DND-41 (cell line): ENCODE measurements at places on chromosomes 11 and 22.

GRCh38 chr11:3052109-3052479 lies 5.1 kb downstream of the CARS1 start:
- H3K27me3 ChIP-seq: no peaks in the 10 kb centered on the region
- peaks cover 20% of the 10 kb centered on the region for H3K4me1 ChIP-seq
- H3K4me3 ChIP-seq: no peak overlapping the region
- no peak overlapping the region for H3K27ac ChIP-seq
- no peak for DNase-seq

- no peaks in the 10 kb centered on the region for H3K36me3 ChIP-seq
- H3K27me3 ChIP-seq: no peaks in the 10 kb centered on the region
- no peak overlapping the region for H3K4me3 ChIP-seq
- no peak for DNase-seq
- H3K27ac ChIP-seq: peak overlapping the region; percentile 68; the same call in 1 of the 2 replicates
- peaks cover 24% of the 10 kb centered on the region for H3K4me1 ChIP-seq
Measured at GRCh38 chr11:104340590-104340989, 176.6 kb upstream of the PDGFD start.

GRCh38 chr22:19630614-19631013 lies 83.7 kb upstream of the SEPTIN5 start:
- H3K27me3 ChIP-seq: no peaks in the 10 kb centered on the region
- no peak overlapping the region for H3K27ac ChIP-seq
- no peaks in the 10 kb centered on the region for H3K4me1 ChIP-seq

DNA sequence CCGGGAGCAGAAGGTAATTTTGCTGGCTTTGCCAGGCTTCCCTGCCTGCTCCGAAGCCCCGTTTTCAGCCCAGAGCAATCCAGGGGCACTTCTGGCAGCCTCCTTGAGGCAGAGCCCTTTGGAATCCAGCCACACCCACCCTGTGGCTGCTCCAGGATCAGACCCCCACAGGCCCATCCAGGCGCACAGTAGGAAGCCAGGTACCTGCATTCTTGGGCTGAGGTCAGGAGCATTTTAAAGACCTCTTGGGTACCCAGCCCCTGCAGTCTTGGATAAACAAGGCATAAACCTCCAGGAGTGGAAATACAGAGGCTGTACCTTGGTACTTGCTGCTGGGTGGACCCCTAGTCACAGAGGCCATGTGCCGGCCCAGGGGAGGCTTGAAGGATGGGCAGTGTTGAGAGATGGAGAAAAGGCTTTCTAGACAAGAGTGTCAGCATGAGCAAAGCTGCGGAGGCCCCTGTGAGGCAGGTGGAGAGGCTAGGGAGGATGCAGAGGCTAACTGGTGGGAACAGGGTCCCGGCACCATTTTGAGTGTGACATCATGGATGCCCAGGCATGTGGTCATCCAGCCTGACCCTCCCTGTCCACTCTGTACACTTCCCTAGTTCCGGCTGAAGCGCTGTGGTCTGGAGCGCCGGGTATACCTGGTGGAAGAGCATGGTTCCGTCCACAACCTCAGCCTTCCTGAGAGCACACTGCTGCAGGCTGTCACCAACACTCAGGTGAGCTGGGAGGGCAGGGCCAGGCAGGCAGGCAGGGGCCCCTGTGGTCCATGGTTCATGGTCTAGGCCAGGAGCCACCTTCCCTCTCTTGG lies 3.9 kb downstream of the MUS81 start:
- no peak overlapping the region for H3K4me3 ChIP-seq
- DNase-seq: no peak
- peaks cover 68% of the 10 kb centered on the region for H3K36me3 ChIP-seq
- no peak overlapping the region for H3K27ac ChIP-seq
- H3K4me1 ChIP-seq: peaks cover 38% of the 10 kb centered on the region
- no peaks in the 10 kb centered on the region for H3K27me3 ChIP-seq

DNA sequence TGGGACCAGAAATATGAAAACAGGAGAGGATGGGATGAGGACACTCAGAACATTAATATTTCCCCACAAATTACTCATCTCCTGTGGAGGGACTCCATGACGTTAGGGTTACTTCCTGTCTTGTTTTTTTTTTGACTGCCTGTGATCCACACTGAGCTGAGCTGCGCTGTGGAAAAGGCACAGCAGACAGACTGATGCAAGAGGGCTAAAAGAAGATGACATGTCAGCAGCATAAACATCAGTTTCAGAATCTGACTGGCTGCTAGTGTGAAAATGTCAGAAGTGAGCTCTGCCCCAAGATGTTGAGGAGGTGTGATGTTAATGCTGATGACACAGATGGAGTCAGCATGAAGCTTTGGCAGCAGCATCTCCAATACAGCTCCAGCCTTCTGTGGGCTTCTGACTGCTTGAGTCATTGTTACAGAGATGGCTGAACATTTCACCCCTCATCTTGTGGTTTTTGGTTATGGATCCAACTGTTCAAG lies 286.8 kb downstream of the BLID start:
- no peaks in the 10 kb centered on the region for H3K36me3 ChIP-seq
- no peak overlapping the region for H3K4me3 ChIP-seq
- no peaks in the 10 kb centered on the region for H3K27me3 ChIP-seq
- no peaks in the 10 kb centered on the region for H3K4me1 ChIP-seq

DNA sequence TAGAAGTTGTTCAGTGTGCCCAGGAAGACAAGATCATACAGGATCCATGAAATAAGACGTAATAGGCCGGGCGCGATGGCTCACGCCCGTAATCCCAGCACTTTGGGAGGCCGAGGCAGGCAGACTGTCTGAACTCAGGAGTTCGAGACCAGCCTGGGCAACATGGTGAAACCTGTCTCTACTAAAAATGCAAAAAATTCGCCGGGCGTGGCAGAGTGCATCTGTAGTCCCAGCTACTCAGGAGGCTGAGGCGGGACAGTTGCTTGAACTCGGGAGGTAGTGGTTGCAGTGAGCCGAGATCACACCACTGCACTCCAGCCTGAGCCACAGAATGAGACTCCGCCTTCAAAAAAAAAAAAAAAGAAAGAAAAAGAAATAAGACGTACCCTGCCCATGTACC lies 56.7 kb downstream of the APOL3 start:
- H3K4me3 ChIP-seq: no peak overlapping the region
- DNase-seq: no peak
- peaks cover 2% of the 10 kb centered on the region for H3K27me3 ChIP-seq
- no peak overlapping the region for H3K27ac ChIP-seq
- no peaks in the 10 kb centered on the region for H3K4me1 ChIP-seq

DNA sequence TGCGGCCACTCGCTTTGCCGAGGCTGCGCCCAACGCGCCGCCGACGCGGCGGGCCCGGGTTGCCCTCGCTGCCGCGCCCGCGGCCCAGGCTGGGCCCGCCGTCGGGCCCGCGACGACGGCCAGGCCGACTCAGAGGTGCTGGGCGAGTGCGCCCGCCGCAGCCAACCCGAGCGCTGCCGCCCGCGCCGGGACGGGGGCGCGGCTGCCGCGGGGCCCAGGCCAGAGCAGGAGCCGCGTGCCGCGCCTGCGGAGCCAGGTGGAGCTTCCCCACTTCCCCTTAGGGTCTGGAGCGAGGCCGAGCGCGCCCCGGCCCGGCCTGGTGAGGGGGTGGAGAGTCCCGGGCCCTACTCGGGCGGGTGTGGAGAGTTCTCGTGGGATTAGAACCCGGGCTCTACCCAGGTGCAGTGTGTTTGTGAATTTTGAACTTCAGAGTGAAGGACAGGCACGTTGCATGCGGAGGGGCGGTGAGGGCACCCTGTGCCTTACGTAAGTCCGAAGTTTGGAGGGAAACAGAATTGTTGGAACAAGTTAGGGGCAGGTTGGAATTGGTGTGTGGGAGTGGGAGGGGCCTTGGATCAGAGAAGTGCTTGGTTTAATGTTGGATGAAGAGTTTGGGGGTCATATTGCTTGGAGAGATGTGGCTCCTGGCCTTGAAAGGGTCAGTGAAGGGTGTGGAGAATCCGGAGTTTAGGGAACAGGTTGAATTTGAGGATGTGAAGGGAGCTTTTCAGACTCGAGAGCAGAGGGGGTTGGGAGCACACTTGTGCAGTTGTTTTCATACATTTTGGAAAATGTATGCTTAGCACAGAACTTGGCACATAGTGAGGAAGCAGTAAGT lies 697 bp downstream of the RNF169 start:
- H3K4me1 ChIP-seq: peaks cover 34% of the 10 kb centered on the region
- H3K27ac ChIP-seq: peak overlapping the region; percentile 76
- DNase-seq: peak; percentile 71
- H3K4me3 ChIP-seq: peak overlapping the region; percentile 74
- H3K36me3 ChIP-seq: no peaks in the 10 kb centered on the region; the same call in 1 of the 2 replicates
- no peaks in the 10 kb centered on the region for H3K27me3 ChIP-seq

GRCh38 chr11:63535734-63536133 lies 874 bp upstream of the PLAAT4 start:
- no peak for DNase-seq
- H3K4me1 ChIP-seq: peaks cover 49% of the 10 kb centered on the region
- no peak overlapping the region for H3K4me3 ChIP-seq
- H3K27me3 ChIP-seq: no peaks in the 10 kb centered on the region

GRCh38 chr11:70402016-70402415 lies 3.7 kb downstream of the CTTN start:
- H3K27ac ChIP-seq: no peak overlapping the region
- H3K4me1 ChIP-seq: peaks cover 24% of the 10 kb centered on the region
- no peaks in the 10 kb centered on the region for H3K27me3 ChIP-seq
- H3K36me3 ChIP-seq: no peaks in the 10 kb centered on the region
- no peak for DNase-seq
- H3K4me3 ChIP-seq: no peak overlapping the region

GRCh38 chr22:33919391-33920196 lies 682 bp downstream of the LARGE1 start:
- DNase-seq: no peak
- H3K36me3 ChIP-seq: no peaks in the 10 kb centered on the region
- no peak overlapping the region for H3K27ac ChIP-seq
- H3K27me3 ChIP-seq: no peaks in the 10 kb centered on the region
- H3K4me1 ChIP-seq: no peaks in the 10 kb centered on the region

- no peak for DNase-seq
- H3K36me3 ChIP-seq: no peaks in the 10 kb centered on the region
- H3K27me3 ChIP-seq: no peaks in the 10 kb centered on the region
- no peak overlapping the region for H3K4me3 ChIP-seq
- H3K27ac ChIP-seq: peak overlapping the region; percentile 51
Measured at GRCh38 chr11:128238521-128239265, 348.7 kb downstream of the ETS1 start.

- no peaks in the 10 kb centered on the region for H3K4me1 ChIP-seq
- H3K27me3 ChIP-seq: no peaks in the 10 kb centered on the region
- no peak for DNase-seq
- H3K36me3 ChIP-seq: no peaks in the 10 kb centered on the region
- no peak overlapping the region for H3K4me3 ChIP-seq
Measured at GRCh38 chr22:19674929-19675253, 39.4 kb upstream of the SEPTIN5 start.

DNA sequence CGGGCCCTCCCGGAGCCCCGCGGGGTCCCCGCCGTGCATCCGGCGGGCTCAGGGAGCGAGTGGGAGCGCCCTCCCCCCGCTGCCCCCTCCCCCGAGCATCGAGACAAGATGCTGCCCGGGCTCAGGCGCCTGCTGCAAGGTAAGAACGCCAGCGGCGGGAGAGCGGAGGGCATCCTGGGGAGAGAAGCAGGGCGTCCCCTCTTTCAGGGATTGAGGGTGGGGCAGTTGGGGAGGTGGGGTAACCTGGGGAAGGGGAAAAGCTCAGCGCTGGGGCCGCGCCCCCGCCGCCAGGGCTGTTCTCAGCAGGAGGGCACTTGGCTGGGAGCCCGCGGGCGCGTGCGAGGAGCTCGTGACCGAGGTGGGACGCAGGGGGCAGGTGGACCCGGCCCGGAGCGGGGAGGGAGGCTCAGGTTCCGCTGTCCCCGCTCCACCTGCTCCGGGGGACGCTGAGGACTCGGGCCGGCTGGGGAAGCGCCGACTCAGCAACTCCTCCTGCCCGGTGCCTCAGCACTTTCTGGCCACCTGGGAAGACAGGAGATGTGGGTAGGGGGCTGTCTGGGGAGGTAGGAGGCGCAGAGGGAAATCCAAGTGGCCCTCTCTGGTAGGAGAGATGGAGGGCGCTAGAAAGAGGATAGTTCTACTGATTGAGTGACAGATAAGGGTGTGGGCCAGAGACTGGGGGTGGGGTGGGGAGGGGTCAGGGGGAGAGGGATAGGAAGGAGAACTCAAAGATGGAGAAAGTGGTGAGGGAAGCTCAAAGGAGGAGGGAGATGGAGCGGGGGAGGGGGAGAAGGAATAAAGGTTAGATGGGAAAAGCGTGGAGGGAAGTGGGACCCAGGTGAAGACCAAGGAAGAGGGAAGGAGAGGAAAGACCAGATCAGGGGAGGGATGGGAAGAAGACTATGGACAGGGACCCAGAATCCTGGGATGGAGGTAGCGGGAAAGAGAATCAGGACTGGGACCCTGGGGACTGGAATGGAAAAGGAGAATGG lies 726 bp downstream of the RTN4RL2 start:
- peak overlapping the region; percentile 21; the same call in 1 of the 2 replicates for H3K4me3 ChIP-seq
- peak; percentile 47 for DNase-seq
- no peaks in the 10 kb centered on the region for H3K36me3 ChIP-seq
- peaks cover 37% of the 10 kb centered on the region for H3K27me3 ChIP-seq
- no peak overlapping the region for H3K27ac ChIP-seq

DNA sequence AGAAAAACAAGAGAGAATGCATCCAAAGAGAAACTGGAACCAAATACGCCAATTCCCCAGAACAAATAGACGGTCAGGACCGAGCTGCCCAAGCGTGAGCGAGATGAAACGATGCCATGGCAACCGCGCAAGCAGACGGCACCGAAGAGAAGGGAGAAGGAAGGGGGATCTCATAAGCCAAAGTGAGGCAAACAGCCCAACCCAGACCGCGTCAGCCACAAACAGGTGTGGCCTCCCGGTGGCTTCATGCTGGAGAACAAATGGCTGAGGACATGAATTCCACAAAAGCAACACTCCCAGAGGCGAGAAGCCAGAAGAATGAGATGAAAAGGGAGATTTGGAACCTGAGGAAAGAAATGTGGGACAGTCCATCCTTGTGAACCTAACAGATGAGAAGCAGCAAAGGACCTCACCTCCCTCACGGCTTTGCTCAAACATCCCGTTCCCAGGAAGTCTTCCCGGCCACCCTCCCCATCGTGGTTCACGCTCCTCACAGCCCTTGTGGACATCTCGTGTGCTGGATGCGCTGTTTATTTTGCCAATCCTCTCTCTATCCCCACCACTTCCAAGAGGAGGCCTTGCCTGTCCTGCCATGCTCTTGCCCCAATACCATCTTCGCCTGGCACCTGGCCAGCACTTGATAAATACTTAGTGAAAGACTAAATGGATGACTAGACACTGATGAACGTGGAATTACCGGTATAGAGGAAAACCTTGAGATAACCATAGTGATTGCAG lies 89.1 kb upstream of the RTL6 start:
- H3K27me3 ChIP-seq: peaks cover 17% of the 10 kb centered on the region
- H3K4me1 ChIP-seq: no peaks in the 10 kb centered on the region
- peak; percentile 9 for DNase-seq
- no peak overlapping the region for H3K27ac ChIP-seq
- no peak overlapping the region for H3K4me3 ChIP-seq

- no peak overlapping the region for H3K4me3 ChIP-seq
- H3K4me1 ChIP-seq: peaks cover 5% of the 10 kb centered on the region
- H3K27me3 ChIP-seq: no peaks in the 10 kb centered on the region
- no peak for DNase-seq
- no peak overlapping the region for H3K27ac ChIP-seq
Measured at GRCh38 chr22:29044657-29045176, 16.9 kb downstream of the C22orf31 start.

GRCh38 chr11:100676901-100677300 lies 10.2 kb upstream of the ARHGAP42 start:
- DNase-seq: no peak
- no peaks in the 10 kb centered on the region for H3K27me3 ChIP-seq
- no peaks in the 10 kb centered on the region for H3K36me3 ChIP-seq
- no peak overlapping the region for H3K27ac ChIP-seq
